RPMI7951 (cell line): ENCODE measurements at places on chromosomes 16 and 17. TPM values are rescaled to one million over a fixed set of nuclear protein-coding genes. Genes with fewer than 3 reads are reported as not detected.
A peak's percentile ranks its signal among the peaks of the same experiment; 100 is the strongest.

DNA sequence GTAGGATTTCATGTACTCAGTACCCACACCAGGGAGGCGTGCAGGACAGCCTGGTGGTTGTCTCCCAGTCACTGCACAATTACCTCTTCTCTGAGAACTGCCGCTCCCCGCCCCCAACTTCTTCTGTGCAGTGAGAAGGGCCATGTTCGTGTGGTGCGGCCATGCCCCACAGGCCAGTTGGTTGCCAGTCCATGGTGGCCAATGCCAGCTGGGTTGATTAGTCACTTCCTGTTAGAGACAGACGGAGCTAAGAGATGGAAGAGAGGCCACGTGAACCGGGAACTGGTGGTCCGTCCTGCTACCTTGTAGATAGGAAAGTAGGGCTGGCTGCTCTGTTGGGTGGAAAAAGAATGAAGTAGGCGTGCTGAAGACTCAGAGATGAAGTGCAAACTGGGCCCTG, 206.5 kb downstream of the ABCC12 start:
- DNase-seq: peak; percentile 78

CCL13 gene
- total RNA-seq: not detected in 2 replicates

- peak; percentile 74 for DNase-seq
Measured at GRCh38 chr17:2925011-2925410, 128.8 kb downstream of the RAP1GAP2 start.

DNA sequence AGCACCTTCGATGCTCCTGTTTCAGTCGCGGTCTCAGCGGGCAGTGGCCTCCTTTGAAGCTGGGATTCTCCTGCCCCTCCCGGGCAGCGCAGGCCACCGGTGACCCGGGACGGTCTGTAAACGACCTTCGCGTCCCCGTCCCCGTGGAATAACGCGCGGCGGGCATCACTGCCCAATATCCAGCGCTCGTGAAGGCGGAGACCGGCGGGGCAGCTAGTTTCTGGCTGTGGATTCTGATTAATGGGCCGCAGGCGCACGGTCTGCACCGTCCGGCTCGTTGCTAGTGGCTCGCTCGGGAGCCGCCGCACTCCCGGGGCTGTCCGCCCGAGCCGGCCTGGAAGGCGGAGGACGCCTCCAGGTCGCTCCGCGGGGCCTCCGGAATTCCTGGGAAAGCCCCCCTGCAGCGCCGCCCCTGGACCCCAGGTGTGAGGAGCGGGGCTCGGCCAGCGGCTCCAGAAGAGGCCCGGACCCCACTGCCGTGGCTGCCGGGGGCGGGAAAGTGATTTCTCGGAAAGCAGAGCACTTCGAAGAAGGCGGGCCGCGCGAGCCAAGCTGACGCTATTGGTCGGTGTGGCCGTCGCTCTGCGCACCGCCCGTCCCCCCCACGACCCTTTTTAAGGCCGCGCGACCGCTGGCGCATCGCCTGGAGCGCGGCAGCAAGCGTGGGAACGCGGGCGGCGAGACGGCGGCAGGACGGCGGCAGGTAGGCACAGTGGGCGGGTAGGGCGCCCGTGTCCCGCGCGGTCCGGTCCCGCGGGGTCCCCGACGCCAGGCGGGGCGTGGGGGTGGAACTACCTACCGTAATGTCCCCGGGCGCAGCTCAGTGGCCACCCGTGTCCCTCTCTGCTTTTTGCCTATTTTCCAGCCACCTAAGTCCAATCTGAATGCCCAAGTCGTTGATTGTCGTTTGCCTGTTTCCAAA, at the start of gene IRF8:
Gene IRF8 (plus strand): TSS at position 642 of the 922 bp plus-strand sequence. CDS start 3,854 bp downstream, outside the sequence.
- no peak for DNase-seq

- DNase-seq: no peak
Measured at GRCh38 chr16:23847948-23848347, 12.2 kb downstream of the PRKCB start.

PCGF2 gene
- 3.8 and 7.6 TPM in 2 replicates for total RNA-seq

DNA sequence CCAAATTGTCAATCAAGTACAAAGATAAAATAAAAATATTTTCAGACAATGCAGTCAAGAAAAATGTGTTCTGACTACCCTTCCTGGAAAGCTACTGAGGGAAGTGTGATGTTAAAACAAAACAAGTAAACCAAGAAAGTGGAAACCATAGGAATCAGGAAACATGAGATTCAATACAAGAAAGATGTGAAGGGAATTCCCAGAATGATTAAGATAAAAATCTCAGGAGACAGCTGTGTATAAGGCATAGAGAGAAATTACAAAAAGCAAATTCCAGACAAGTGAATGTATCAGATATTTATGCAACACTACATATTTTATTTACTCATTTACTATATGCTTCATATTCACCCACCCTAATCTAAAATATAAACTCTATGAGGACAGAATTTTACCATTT, 32.2 kb downstream of the TRIM37 start:
- DNase-seq: peak; percentile 17

DNA sequence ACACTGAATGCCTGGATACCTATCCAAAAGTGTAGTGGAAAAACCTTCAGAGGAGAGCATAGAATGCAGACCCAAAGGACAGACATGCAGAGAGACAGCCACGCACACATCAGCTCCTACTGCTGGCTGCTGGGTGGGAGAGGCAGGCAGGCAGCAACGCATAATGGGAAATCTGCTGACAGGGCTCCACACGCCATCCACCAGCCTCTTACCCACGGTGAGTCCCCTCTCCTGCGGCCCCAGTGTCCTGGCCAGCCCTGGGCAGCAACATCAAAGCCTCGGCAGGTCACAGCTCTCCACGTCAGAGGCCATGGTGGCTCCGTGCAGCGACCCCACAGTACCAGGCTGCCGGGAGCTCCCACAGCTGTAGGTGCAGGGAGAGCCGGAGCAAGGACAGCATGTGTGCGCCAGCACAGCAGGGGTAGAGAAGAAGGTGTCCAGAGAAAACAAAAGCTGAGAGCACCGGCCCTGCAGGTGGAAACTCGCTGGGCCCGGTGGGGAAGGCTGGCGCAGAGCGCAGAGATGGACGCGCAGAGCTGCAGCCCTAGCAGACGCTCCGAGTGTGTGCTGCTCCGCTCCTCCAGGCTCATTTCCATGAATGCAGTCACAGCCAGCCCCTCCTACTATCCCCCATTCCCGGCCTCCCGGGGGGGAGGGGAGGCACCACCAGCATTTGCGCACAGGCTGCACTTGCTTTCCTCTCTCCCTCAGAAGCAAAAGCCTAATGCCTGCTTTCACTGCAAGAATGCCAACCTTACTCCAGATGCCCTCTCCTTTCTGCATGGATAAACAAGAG, 58.9 kb downstream of the CYTH1 start:
- no peak for DNase-seq

GSG1L gene
- total RNA-seq: not detected in 2 replicates

- no peak for DNase-seq
Measured at GRCh38 chr17:64632606-64633005, 29.5 kb downstream of the SMURF2 start.

RASL10B gene
- 1.1 and 1.6 TPM in 2 replicates for total RNA-seq

- peak; percentile 6 for DNase-seq
Measured at GRCh38 chr16:57245472-57246113, 534 bp downstream of the ARL2BP start.

DRC7 gene
- not detected in 2 replicates for total RNA-seq

TMEM100 gene
- 1.7 and 2.1 TPM in 2 replicates for total RNA-seq

DNA sequence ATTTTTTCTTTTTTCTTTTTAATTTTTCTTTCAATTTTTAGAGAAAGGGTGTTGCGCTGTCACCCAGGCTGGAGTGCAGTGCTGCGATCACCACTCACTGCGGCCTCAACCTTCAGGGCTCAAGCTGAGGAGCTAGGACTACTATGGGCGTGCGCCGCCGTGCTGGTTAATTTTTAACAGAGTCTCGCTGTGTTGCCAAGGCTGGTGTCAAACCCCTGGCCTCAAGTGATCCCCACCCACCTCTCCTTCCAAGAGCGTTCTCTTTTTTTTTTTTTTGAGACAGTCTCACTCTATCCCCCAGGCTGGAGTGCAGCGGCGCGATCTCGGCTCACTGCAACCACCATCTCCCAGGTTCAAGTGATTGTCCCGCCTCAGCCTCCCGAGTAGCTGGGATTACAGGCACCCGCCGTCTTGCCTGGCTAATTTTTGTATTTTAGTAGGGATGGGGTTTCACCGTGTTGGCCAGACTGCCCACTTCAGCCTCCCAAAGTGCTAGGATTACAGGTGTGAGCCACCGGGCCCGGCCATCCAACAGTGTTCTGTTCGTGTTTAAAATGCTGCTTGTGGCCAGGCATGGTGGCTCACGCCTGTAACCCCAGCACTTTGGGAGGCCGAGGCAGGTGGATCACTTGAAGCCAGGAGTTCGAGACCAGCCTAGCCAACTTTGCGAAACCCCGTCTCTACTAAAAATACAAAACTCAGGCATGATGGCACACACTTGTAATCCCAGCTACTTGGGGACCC, 14.5 kb upstream of the RPL13 start:
- DNase-seq: no peak

GRCh38 chr16:10386517-10387100, 748 bp downstream of the ATF7IP2 start:
- no peak for DNase-seq

IRX5 gene
- 4.0 and 4.3 TPM in 2 replicates for total RNA-seq

DNA sequence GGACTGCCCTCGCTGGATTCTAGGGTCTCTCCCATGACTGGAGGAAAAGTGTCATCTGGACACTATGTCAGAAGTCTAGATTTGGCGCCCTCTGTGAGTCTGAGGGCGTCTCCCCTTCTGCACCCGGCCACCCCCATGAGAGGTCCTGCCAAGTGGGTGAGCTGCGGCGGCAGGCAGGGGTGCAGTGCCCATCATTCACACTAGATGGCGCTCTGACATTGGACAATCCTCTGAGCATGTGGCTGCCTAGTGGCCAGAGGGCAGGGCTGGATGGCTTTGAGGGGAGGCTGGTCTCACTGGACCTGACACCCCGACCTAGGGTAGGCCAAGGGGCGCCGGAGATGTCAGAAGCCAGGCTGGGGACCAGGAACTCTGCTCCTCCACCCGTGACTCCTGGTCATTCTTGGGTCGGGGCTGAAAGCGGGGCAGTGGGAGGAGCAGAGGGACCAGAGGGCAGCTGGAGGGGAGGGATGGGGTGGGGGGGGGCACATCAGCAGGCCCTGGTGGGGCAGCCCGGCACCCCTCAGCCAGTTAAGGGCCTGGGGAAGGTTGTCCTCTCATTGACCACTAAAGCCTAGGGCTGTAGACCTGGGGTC, 28.0 kb downstream of the MRM1 start:
- peak; percentile 51 for DNase-seq

PTX4 gene
- total RNA-seq: not detected in 2 replicates

- peak; percentile 28 for DNase-seq
Measured at GRCh38 chr17:79695797-79696609, 34.7 kb upstream of the ENPP7 start.

- DNase-seq: no peak
Measured at GRCh38 chr16:60363566-60363965, 1629.5 kb upstream of the GOT2 start.

QPRT gene
- 18.4 and 23.7 TPM in 2 replicates for total RNA-seq

CSH2 gene
- not detected in 2 replicates for total RNA-seq

ABCC6 gene
- total RNA-seq: 1.7 and 4.0 TPM in 2 replicates

GRCh38 chr16:68737046-68737729, at the start of gene CDH1:
TSS of gene CDH1 (plus strand) at chr16:68737292. CDS start at chr16:68737416, 124 bp downstream.
- no peak for DNase-seq

DNA sequence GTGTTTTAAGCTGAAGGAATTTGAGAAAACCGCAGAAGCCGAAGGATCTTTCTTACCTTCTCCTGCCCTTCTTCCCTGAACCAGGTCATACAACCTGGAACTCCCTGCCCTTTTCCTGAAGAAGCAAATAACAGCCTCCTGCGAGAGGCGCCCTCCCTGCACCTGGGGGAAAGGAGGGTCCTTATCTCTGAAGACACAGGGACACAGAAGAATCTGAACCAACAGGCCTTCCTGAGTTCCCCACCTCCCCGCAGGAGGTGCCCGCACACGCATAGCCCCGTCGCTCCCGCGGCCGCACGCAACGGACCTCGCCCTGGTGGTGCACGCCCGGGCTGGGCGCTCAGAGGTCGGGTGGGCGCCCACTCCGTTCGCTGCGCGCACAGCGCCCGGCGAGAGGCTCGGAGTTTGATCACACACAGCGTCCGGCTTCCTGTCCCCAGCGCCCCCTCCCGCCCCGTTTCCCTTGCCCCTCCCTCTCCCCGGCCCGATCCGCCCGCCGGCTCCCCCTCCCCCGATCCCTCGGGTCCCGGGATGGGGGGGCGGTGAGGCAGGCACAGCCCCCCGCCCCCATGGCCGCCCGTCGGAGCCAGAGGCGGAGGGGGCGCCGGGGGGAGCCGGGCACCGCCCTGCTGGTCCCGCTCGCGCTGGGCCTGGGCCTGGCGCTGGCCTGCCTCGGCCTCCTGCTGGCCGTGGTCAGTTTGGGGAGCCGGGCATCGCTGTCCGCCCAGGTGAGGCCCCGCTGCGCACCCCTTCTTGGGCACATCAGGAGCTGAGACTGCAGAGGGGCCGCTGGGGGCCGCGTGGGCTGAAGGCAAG, at the start of gene TNFSF12:
Gene TNFSF12 (plus strand): TSS at position 474 of the 816 bp plus-strand sequence. CDS start 96 bp downstream, at position 570.
- peak; percentile 36 for DNase-seq

ZNF205 gene
- 8.8 and 9.3 TPM in 2 replicates for total RNA-seq

DNA sequence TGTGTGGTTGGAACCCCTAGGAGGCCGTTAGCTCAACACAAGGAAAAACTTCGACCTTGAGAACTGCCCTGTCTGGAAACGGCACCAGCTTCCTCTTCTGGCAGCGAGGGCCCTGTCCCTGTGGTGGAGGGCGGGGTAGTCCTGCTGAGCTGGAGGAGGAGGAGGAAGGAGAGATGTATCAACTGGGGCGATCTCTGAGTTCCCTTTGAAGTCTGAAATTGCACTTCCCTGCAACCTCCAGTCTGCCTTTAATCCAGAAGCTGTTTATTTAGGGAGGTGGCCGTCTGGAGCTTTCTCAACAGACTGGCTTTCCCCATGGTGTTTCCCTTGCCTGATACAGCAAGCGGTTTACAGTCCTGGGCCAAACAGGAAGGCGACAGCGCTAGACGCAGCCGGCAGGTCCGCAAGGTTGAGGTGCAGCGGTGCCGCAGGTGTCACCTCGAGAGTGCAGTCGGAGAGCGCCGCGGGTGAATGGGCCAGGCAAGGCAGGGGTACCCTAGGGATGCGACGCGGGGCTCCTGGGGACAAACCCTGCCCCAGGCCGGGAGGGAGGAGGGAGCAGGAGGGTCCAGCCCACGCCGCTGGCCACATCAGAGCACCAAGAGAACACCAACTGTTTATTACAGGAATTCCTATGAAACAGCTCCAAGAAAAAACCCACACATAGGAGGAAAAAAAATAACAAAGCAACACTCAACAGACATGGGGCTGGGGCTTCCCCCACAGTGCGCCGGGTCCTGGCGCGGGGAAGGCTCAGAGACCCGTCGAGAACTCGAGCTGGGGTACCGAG, 11.4 kb upstream of the MRPS23 start:
- peak; percentile 79 for DNase-seq

GRCh38 chr17:14161419-14161818, 75.2 kb downstream of the CDRT15 start:
- no peak for DNase-seq

GRCh38 chr16:85544016-85544415, 69.1 kb upstream of the GSE1 start:
- no peak for DNase-seq

GRCh38 chr17:69819316-69820087, 255.5 kb upstream of the KCNJ16 start:
- peak; percentile 54 for DNase-seq
